ENCODE measurements at places on chromosomes 13 and 19.

GRCh38 chr13:46951516-46951915, 54.7 kb upstream of the HTR2A start:
- no peak for DNase-seq

- no peak for DNase-seq
Measured at GRCh38 chr13:75494491-75494890, 12.5 kb upstream of the TBC1D4 start.

DNA sequence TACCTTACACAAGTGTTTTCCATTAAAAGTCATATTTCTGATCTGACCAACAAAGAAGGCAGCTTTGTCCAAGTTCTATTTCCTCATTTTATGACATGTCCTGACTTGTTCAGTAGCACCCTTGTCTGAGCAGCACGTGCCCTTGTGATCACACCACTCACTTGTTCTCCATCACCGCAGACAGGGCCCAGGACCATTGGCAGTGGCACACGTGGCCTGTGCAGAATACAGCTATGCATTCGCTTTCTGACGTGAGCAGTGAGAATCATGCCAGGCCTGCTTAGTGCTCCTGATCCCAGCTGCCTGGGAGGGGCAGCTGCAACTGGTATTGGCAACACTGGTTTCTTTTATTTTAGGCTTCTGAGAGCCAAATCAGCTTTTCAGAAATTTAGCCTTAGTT, 134.2 kb downstream of the FRY start:
- no peak for DNase-seq

DNA sequence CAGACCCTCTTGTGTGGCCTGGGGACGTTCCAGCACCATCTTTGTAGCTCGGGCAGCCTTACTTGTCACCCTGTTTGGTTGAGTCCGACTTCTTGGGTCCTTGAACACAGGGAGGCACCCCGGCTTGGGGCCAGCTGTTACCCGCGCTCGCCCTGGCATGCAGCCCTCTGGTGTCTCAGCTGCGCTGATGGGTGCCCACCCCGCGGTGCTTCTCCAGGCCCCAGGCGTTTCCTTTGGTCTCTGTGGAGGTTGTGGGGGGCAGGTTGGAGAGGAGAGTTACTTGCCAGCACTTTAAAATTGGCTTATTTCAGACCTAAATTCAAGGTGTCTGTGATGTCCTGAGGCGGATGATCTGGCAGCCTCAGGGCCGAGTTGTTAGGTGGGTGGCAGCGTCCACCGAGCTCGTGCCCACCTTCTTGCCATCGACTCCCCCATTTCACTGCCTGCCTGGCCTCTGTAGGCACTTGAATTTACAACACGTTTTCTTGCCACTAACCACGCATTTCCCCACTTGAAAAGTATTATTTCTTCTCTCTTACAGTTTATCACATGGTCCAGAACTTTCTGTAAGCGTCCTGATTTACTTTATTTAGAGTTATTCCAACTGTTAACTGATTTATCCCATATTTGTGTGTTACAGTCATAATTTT, 16.9 kb downstream of the UBAC2 start:
- DNase-seq: no peak

GRCh38 chr13:44815623-44816022, 173.6 kb downstream of the NUFIP1 start:
- DNase-seq: no peak

- DNase-seq: no peak
Measured at GRCh38 chr13:50074843-50075242, 59.6 kb downstream of the KCNRG start.

DNA sequence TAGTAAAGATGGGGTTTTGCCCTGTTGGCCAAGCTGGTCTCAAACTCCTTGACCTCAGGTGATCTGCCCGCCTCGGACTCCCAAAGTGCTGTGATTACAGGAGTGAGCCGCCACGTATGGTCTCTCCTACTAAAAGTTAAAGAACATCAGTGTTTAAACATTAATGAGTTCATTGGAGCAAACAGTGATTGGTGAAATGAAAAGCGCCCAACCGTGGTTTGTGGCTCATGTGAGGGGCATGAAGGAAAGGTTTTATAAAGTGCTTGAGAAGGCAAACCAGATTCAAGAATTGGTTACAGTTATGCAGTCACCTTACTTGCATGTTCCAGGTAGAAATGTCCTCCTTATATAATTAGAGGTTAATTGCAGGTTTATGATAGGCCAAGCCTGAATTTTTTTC, 109.5 kb downstream of the ZNF675 start:
- DNase-seq: no peak

DNA sequence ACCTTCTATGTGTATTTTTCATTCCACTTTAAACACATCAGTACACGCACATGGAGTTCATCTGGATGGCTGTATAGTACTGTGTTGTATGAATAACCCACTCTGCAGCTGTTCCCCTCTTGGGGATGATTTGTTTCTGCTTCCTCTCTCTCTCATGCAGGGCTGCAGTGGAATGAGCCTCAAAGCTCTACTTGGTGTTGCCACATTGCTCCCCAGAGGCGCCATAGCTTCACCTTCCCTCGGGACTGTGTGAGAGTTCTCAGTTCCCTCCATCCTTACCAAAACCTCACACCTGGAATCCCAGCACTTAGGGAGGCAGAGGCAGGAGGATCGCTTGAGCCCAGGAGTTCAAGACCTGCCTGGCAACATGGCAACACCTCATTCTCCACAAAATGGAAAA, 28.4 kb upstream of the GPR183 start:
- DNase-seq: no peak

- no peak for DNase-seq
Measured at GRCh38 chr19:58497634-58498170, 14.1 kb downstream of the SLC27A5 start.

DNA sequence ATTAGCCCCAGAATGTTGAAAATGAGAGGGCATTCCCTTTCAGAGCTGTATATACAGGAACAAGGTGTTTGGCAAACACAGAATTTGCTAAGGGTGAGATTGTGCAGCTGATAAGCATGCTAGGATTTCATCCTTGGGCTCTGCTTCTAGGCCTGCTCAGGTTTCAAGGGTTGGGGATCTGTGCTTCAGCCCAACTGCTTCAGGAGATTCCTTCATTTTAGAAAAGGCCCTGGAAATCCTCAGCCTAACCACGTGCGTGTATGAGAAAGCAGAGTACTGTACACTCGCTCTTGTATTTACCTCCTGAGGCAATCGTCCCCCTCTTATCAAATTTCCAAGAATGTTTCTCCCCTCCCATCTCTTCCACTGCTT, 291.6 kb upstream of the ARGLU1 start:
- no peak for DNase-seq

GRCh38 chr19:1871140-1871597, 7.8 kb upstream of the KLF16 start:
- DNase-seq: no peak

- DNase-seq: no peak
Measured at GRCh38 chr13:32060401-32060878, 28.9 kb downstream of the FRY start.

GRCh38 chr19:55593096-55593772, 6.1 kb downstream of the FIZ1 start:
- no peak for DNase-seq

DNA sequence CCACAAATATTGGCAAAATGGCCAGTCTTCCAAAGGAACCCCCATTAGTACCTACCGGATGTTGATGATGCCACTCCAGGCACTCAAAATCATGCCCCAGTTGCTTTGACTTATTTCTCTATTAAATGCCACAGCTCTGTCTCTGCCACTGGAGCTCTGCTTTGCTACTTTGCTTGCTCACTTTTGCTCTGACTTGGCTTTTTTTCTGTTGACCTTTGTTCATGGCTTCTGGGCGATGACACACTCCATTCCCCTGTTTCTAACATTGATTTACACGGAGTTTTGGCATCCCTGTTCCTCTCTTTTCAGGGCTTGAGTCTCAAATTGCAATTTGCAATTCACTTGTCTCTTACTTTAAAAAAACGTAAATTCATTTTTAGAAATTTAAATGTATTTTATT, 217.1 kb upstream of the SPRY2 start:
- DNase-seq: no peak

DNA sequence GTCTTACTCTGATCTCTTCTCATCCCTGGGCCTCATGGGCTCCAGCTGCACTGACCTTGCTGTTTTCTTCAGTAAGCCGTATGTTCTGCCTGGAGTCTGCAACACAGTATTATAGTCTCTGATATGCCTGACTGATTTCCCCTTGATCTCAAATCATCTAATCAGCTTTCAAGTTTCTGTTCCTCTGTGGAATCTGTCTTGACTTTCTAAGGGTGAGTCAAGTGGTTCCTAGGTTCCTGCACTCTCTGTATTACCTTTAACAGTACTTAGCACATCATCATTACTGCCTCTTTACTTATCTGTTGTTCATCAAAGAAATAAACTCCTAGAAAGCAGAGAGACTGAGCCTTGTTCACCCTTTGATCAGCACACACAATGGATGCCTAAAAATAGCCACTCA, 350.7 kb downstream of the LMO7 start:
- no peak for DNase-seq

DNA sequence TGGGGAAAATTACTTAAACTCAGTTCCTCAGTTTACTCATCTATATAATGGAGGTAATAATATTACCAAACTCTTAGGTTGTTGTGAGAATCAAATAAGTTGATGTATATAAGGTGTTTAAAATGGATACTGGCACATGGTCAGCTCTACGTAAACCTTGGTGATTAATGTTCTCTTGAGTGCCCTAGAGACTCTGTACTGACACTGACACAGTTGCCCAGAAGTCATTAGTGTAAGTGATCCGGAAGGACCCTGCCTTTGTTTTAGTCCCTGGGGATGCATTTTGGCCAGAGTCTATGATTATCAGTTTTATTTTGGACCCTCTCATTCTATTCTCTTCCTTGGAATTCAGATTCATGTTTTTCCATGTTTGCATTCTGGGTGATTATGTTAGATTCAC, 31.9 kb downstream of the CHST8 start:
- DNase-seq: no peak

GRCh38 chr13:80284290-80284689, 56.6 kb downstream of the SPRY2 start:
- DNase-seq: no peak

GRCh38 chr19:10290876-10291553, 1.3 kb downstream of the ICAM5 start:
- peak; percentile 73 for DNase-seq

GRCh38 chr19:44772959-44773358, 4.7 kb upstream of the CBLC start:
- no peak for DNase-seq

DNA sequence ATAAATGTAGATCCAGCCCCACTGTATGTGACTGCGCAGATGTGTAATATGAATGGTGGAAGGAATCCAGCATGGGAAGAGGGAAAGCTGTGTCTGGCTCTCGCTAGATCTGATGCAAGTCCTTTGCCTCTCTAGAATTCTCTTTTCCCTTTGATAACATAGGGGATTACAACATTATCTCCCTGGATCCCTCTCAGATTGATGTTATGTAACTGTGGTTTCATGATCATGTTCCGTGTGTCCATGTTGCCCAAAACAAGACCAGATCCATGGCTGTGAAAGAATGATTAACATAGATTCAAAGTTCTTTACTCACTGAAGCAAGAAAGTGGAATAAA, 184.0 kb upstream of the UBL3 start:
- DNase-seq: no peak

- DNase-seq: peak; percentile 56
Measured at GRCh38 chr19:3849092-3849491, 19.7 kb downstream of the ZFR2 start.

GRCh38 chr19:51002542-51003311, 1.3 kb upstream of the KLK8 start:
- no peak for DNase-seq

GRCh38 chr13:79212064-79212619, 193.9 kb downstream of the RBM26 start:
- no peak for DNase-seq

DNA sequence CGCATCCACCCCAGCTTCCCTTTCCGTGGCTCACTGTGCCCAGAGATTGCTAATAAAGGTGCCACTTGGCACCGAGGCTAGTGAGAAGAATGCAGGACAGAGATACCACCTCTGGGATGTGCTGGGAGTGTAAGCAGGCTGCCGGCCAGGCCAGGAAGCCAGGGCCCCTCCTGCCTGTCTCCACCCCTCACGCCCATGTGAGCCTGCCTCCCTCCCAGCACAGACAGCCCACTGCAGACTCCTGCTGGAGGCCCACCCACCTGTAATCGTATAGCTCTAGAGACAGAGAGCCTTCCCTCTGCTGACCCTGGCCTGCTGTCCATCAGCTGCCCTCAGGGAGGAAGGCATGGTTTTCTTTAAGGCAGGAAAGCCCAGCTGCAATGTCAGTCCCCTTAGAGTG, 13.9 kb downstream of the VSTM2B start:
- DNase-seq: no peak

DNA sequence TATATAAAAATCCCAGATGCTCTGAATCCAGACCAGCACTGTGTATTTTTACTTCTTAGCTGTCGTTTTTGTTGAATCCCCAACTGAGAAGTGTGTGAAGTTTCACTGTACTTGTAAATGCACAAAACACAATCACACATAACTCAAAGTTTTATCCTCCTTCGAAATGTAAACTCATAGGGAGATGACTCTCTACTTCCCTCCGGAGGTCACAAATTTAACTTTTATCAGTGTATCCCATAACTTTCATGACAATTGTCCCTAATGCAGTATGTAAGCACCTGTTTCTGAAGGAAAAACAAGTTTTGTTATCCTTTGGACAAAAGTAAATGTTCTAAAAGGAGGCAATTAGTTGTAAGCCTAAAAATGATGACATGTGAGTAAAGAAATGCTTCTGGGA, 665.0 kb upstream of the SLITRK6 start:
- DNase-seq: no peak

DNA sequence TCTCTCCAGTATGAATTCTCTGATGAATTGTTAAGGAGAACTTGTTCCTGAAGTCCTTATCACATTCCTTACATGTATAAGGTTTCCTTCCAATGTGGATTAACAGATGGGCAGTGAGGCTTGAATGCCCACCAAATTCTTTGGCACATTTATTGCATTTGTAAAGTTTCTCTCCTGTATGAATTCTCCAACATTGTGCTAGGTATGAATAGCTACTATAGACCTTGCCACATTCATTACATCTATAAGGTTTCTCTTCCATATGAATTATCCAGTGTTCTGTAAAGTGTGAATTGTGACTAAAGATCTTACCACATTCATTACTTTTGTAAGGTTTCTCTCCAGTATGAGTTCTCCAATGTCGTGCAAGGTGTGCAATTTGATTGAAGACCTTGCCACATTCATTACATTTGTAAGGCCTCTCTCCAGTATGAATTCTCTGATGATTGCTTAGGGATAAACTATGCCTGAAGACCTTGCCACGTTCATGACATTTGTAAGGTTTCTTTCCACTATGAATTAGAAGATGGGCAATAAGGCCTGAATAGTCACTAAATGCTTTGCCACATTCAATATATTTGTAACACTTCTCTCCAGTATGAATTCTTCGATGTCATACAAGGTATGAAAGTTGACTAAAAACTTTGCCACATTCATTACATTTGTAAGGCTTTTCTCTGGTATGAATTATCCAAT, 20.4 kb downstream of the ZNF578 start:
- no peak for DNase-seq
